ENCODE measurements at places on chromosomes 4 and X.

GRCh38 chr4:188266386-188266785, 127.1 kb downstream of the TRIML1 start:
- DNase-seq: no peak

DNA sequence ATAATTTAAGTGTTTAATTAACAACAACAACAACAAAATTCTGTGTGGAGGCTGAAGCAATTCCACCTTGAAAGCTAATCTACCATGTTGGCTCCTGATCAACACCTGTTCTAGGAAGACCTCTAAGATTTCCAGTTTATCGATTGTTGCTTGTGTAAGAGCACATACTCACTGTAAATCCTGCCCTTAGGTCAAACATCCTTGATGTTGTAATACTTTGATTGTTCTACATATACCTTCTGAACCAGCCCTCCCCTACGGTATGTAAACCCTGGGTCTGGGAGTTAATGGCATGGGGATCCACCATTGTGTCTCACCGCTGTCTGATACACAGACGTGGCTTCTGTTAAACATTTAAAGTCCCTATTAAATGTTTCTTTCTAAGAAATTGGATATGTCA, 73.2 kb downstream of the RASL11B start:
- DNase-seq: no peak

DNA sequence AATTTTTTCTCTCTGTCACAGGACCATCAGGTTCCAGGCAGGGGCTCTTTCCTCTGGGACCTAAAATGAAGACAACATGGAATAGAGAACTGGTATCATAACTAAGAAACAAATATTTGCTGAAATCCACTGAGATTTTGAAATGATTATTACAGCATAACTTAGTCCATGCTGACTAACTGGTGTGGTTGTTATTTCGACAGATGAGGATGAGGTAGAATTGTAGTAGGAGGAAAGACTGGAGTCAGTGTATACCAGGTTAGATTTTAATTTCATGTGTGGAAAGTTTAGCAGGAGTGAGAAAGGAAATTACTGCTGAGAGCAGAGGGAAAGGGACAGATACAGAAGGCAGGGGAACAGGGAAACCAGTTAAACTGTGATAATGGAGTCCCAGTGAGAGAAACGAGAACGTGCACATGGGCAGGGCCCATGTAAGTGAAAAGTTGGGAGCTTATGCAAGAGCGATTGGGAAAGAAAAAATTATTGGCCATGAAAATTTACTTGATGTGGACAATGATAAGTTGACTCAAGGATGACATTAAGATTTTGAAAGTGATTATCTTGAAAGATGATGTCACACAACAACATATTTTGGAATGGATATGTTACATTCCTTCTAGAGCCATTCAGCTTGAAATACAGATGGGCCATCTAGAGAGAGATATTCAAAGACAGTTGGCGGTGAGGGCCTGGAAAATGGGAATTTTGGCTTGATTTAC, 98.7 kb upstream of the DDIT4L start:
- no peak for DNase-seq

- DNase-seq: no peak
These were observed 28.7 kb downstream of the ADH6 start for GRCh38 chr4:99190336-99190735.

DNA sequence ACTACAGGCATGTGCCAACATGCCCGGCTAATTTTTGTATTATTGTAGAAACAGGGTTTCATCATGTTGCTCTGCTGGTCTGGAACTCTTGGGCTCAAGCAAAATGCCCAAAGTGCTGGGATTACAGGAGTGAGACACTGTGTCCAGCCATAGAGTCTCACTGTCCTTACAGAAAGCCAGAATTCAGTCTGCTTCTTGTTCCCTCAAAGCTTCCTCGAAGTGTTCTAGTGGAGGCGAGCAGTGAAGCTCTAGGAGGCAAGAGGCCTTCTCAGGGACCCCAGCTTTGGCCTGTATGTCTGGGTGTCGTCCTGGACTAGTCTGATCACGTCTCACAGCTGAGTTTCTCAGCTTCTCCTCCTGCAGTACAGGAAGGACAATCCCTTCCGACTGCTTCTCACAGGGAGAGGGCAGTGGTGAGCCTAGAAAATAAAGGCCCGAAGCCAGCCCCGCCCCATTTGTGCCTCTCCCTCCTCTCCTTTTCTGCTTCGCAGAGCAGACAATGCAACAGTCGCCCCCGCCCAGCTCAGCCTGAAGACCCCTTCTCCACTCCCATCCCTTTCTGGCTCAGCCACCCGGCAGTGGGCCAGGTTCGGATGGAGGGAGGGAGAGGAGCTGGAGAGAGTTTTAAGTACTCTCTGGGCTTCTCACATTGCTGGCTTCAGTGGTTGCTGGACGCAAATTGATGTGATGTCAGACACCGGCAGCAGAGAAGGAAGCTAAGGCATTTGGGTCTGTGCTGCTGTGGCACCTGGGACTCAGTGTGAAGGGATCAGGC, 11.1 kb upstream of the FAM3A start:
- DNase-seq: peak; percentile 84

GRCh38 chr4:124948976-124949597, 236.6 kb upstream of the ANKRD50 start:
- no peak for DNase-seq
